ENCODE measurements at places on chromosomes 2 and 18.

- DNase-seq: no peak
Observed at GRCh38 chr18:32867330-32867729, 94.5 kb upstream of the KLHL14 start.

- no peak for DNase-seq
Observed at GRCh38 chr2:159658881-159659873, 42.8 kb upstream of the BAZ2B start.

- DNase-seq: peak; percentile 6
Observed at GRCh38 chr18:47150824-47151366, 595 bp upstream of the HDHD2 start.

DNA sequence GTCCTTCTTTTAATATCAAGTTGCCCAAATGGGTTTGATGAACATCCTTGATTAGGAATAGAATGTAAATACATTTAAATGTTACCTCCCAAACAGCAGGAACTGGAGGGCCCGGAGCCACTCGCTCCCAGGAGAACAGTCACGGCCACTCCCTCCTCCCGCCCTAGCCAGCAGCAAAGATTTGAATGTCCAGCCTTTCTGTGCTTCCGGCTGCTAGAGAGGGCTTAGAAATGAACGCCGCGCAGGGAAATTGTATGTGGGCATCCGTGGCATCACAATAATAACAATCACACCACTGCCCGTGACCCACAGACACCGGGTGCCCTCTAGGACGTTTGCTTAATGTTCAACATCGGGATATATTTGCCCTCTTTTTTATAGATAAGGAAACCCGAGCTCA lies 164.9 kb upstream of the SALL3 start:
- no peak for DNase-seq

- peak; percentile 33 for DNase-seq
Observed at GRCh38 chr18:5964996-5965395, 69.7 kb upstream of the TMEM200C start.

DNA sequence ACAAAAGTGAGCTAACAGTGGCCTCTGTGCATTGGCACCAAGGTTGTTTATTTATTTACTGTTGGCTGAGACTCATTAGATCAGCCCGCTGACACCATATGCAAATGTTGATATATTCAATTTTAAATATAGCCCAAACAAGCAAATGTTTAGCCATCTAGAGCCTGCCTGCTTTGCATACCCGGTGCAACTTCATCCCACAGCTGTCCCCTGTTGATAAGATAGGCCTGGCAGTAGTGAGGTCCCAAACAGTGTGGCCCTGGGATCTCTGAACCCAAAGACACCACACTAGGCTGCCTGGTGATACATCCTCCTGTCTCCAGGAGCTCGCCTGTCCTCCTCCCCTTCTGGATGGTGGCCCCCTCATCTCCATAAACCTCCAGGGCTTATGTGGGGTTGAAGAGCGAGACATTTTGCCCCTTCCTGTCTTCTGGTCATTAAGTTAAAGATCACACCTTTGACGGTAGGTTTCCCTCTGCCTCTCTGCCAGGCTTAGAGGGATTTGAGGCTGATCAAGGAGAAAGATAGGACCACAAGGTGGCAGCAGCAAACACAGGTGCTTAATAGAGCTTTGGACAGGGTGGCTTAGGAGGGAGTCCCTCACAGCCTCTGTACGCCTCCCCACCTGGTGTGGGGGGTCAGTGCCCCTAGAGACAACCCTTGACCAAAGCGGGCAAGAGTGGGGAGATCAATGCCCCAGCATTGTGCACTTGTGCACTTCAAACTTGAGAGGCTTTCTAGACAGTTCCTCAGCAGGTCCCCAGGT lies 23.7 kb upstream of the MYO5B start:
- DNase-seq: peak; percentile 32

- DNase-seq: no peak
Observed at GRCh38 chr2:3754280-3754679, 50.9 kb downstream of the DCDC2C start.

GRCh38 chr2:17911491-17912260 lies 33.2 kb downstream of the KCNS3 start:
- no peak for DNase-seq

DNA sequence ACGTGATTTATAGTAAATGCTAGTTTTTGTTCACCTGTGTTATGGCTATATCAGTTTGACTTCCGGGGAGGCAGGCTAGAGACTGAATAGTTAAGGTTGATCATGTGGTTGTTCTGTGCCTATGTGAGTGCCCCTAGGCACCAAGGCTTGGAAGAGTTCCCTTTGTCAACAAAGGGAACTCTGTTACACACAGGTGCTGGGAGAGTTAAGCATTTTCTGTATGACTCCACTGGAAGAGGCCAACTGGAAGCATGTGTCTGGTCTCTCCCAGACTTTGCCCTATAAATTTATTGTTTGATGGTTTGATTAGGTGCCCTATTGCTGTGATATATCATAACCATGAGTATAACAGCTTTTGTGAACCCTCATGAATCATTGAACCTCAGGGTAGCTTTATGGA lies 63.8 kb downstream of the ARL6IP6 start:
- DNase-seq: no peak

- DNase-seq: no peak
Observed at GRCh38 chr2:24085200-24085489, 511 bp upstream of the TP53I3 start.

GRCh38 chr2:203492965-203493364 lies 42.1 kb downstream of the RAPH1 start:
- no peak for DNase-seq

DNA sequence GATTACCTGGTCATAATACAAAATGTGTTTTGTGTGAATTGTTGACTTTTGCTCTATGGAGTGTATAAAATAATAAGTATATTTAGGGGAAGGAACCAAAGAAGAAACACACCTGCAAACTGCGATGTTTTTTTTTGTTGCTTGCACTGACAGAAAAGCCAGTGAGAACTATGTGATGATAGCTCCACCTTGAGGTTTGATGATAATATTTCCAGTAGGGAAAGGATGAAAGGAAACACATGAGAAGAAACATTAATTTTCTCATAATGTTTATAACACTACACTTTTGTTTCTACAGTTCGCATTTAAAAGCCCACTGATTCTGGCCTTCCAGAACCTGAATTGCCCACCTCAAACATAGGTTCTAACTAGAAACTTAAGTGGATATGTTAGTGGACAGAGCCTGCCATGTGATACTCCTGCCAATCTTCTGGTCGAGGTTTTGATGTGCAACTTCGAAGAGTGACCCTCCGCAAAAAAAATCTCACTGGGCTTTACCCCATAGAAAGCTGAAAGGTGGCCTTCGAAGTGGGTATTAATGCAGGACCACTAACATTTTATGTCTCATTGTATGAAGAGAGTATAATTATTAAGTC lies 476.4 kb upstream of the SPHKAP start:
- DNase-seq: no peak

DNA sequence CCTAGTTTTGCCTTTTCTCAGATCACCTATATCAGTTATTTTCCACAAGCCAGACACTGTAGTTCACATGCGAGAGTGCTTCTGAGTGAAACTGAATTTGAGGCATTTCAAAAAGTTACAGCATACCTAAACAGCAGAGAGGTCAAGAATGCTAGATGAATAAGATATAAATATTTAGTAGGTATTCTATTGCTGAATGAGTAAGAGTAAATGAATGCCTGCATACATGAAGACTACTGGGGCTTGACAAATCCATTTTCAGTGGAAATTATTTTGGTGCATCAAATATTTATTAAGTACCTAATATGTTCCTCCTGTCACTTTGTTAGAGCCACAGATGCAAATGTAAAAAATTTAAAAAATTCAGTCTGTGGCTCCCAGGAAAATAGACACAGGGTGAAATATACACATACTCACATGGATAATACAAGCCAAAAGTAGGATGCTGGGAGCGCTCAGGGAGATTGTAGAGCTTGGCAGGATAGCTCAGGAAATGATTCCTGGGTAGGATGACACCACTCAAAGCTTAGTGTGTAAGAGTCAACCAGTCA lies 27.6 kb upstream of the CDC42EP3 start:
- DNase-seq: no peak

- peak; percentile 77 for DNase-seq
Observed at GRCh38 chr2:10124538-10125045, 2.1 kb downstream of the RRM2 start.

GRCh38 chr2:359047-359446 lies 71.2 kb upstream of the ALKAL2 start:
- no peak for DNase-seq

GRCh38 chr2:223772363-223772762 lies 65.0 kb downstream of the AP1S3 start:
- DNase-seq: no peak

DNA sequence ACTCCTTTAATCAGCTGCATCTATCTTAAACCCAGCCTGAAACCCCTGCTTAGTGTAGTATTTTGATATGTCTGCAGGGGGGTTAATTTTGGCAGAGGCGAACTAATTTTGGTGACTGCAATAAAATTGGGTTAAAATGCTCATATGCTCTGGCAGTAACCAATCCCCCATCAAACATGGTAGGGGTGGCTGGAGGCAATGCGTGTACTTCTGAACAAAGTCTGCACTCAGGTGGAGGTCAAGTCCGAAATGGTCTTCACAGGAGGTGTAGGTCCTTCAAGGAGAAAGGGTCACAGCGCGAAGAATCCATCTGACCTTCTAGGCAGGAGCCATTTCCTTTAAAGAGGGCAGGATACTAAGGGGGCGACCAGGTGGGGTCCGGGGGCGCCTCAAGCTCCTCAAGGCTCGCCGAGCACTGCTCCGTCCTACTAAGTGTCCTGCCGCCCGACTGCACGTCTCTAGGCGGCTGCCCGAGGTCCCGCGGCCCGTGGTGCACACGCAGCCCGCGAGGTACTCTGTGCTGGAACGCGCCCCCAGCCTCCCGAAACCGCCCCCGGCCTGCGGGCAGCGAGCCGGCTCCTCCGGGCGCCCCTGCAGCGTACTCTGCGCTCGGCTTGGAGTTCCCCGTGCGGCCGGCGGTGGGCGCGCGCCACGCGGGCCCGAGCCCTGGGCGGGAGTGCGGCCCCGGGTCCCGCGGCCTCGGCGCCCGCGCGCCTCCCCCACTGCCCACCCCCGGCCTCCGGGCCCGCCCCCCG lies 1.7 kb upstream of the LDLRAD4 start:
- peak; percentile 58 for DNase-seq

DNA sequence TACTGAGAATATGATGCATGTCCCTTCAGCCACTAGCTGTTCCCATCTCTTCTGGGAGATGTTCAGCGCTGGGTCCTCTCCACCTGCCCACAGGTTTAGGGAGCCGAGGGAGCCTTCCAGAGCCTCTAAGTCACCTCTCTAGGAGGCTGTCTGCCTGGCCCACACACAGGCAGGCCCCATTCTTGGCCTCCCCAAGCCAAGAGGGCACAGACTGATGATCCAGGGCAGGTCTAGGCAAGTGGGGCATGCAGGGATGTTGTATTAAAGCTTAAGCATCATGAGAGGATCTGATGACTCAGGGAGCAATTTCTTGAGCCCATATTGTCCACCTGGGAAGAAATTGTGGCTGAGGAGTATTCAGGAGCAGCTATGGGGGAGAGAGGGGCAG lies 19.9 kb downstream of the TMSB10 start:
- DNase-seq: no peak

DNA sequence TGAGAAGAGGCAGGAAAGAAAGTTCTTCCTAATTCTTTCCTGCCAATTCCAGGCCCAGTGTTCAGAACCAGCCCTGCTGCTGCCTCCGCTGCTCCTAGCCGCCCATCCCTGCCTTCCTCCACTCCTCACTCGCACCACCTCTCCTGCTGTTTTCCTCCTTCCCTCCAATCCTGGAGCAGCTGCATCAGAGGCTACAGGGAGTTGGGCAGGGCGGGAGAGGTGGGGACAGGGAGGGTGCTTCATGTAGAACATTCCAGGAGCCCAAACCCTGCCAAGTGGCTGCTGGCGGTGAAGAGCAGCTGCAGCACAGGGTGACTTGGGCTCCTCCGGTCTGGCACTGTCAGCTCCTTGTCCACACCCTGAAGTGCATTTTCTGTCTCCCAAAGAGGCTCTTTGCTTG lies 176.3 kb downstream of the TNS1 start:
- no peak for DNase-seq

DNA sequence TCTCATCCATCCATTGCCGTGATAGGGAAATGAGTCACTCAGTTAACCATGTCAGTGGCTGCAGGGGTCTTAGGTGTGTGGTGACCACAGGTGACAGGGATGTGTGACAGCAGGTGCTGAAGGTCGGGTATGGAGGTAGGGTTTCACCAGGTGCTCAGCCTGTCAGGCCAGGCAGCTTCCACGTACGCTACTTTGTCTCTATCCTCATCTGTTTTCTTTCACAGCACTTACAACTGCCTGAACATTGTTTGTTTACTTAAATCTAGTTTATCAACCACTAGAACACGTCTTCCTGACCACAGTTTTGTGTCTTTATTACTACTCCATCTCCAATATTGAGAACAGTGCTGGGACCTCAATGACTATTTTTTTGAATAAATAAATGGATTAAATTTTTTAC lies 11.4 kb upstream of the UXS1 start:
- no peak for DNase-seq

DNA sequence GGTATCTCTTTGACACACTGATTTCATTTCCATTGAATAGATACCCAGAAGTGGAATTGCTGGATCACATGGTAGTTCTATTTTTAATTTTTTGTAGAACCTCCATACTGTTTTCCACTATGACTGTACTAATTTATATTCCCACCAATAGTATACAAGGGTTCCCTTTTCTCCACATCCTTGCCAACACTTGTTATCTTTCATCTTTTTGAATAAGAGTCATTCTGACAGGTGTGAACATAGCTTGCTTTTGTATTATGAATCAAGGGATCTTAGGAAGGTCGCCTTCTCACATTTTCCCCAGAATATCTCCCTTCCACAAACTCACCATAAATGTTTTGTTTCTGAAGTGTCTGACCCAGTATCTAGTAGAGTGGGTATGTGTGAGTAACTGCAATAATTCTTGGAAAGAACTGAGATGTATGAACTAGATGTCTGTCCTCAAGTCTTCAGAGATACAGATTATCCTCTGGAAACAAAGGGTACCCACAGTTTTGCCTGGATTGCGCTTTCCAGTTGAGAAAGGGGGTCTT lies 17.1 kb upstream of the SP3 start:
- no peak for DNase-seq

- DNase-seq: no peak
Observed at GRCh38 chr2:179332903-179333302, 68.3 kb upstream of the SESTD1 start.

- DNase-seq: no peak
Observed at GRCh38 chr2:106997204-106997603, 111.2 kb upstream of the ST6GAL2 start.

DNA sequence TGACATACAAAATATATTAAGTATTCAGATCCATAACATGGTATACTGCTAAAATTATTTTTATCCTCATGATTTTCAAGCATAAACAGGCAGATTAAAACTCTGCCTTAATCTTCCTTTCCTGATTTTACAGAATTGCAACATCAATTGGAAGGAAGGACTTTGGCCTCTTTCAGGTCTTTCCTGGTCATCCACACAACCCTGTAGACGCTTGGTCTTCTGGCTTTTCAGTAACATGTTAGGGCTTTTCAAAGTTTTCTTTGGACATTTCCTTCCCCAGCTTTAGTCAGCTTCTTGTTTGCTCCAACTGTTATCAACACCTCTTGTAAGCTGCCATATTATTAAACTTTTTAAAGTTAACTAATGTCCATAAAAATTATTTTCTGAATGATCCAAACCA lies 1364.9 kb upstream of the NRXN1 start:
- no peak for DNase-seq

Data from naive thymus-derived CD8-positive, alpha-beta T cell (primary cell).